Spleen (tissue), 13 donors: ENCODE measurements at places on chromosomes 6 and 20. TPM values are rescaled to one million over a fixed set of nuclear protein-coding genes. Genes with fewer than 3 reads are reported as not detected.

DNA sequence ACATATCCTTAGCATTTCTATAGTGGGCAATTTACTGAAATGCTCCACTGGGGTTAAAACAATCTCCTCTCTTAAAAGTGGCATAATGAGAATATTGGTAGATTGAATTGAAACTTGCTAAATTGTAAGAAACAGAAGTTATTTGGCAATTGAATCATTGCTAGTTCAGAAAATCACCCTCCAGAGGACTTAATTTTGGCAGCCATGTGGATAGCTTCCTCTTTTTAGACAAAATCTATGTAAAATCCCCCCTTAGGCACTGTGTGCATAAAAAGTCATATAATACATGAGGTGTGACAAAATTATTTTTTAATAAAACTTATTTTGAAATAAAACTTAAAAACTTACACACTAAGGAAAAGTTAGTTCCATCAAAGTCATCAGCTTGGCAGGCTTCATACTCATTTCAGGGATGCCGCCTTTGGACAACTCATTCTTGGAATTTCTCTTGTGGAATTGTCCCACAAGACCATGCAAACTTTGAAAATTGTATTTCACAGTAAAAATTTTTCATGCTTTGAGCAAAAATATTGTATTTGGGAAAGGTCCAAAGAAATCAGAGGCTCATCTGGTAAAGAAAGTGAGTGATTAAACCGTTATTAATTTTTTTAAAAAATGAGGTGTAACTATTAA lies 473.0 kb downstream of the BCKDHB start:
- no peak for DNase-seq

GRCh38 chr20:53586640-53587039 lies 7.0 kb downstream of the ZNF217 start:
- no peak for DNase-seq

DNA sequence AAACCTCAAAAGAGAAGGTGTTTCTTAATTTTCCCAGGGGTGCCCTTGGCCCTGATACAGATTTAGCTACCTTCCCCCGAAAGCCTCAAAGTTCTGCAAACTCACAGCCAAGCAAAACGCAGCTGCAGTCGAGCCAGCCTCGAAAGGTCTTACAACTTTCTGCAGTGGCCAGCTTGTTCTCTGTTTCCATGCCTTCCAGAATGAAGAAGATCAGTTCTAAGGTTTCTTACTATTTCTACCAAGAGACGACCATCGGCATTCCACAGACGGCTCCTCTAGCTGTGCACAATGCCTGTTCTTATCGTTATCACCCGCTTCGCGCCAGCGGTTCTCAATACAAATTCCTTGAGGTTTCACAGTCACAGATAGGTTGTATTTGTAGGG lies 28.5 kb upstream of the CCR6 start:
- no peak for DNase-seq

GRCh38 chr6:53758496-53758895 lies 36.3 kb upstream of the LRRC1 start:
- DNase-seq, result no peak

Gene TREM2
- not detected for total RNA-seq

DNA sequence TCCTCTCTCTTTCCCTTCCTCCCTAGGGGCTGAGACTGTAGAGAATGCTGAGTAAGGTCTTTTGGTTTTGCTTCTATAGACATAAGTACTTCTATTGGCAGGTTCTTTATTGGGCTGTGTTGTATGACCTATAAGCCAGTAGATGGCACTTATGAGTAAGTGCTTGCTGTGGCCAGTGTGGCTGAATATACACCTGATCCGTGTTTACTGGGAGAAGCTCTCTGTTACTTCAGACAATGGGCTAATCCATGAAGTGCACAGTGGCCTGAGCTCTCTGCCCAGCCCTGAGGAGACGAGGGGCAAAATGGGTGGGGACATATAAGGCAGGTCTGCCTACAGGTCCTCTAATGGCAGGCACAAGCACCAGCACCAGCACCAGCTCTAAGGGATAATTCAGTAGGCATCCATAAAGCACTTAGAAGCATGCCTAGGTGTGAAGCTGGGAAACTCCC lies 610.3 kb downstream of the RNF144B start:
- no peak for DNase-seq

Gene LINC00237
- total RNA-seq, result not detected

DNA sequence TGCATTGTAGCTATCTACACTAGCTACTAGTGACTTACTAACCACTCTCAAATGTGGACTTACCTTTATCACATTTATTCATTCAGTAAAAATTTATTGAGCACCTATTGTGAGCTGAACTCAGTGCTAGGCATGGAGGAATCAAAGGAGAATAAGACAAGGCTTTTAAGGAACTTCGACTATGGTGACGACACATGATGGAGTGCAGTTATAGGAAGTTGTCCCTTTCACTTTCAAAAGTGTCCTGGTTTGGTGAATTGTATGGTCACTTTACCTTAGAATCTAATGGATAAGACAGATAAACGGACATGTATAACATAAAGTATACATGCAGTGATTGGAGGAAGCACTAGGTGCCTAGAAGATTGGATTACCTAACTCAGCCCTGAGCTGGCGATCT lies 4.3 kb downstream of the AKAP7 start:
- no peak for DNase-seq

Gene BPIFB2
- total RNA-seq, result not detected

DNA sequence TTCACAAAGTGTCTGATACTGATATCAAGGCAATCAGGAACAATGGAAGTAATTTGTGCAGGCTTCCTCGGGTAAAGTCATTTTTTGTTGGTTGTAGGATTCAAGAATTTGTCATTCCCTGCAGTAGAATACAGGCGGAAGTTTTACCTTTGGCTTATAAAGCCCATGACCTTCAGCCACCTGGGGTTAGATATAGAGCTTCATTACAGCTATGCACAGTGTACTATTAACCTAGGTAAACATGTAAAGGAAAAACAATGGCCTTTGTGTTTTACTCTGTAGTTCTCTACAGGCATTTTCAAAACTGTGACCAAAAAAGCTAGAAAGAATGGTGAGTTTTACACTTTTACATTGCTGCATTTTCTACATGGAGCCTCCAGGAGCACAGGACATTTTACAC lies 114.9 kb downstream of the NRSN1 start:
- DNase-seq, result no peak

DNA sequence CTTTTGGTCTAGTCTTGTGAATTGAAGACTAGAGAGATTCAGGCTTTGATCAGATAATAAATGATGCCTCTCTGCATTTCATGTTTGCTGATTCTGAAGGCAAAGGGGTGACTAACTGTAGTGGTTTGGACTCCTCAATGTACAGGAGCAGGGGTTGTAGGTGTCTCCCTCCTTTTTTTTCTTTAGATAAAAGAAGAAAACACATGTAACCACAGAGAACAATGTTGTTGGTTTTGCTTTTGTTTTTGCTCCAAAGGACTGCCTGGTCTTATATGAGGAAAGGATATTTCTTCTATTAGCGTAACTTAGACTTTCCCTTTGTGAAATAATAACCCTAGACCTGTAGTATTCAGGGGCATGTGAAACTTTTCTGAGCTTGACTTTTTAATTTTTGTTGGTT lies 53.2 kb downstream of the RFPL4B start:
- no peak for DNase-seq

- DNase-seq, result no peak
Observed at GRCh38 chr6:20853828-20854227, 319.6 kb downstream of the CDKAL1 start.

GRCh38 chr20:11965602-11966001 lies 47.9 kb downstream of the BTBD3 start:
- no peak for DNase-seq

DNA sequence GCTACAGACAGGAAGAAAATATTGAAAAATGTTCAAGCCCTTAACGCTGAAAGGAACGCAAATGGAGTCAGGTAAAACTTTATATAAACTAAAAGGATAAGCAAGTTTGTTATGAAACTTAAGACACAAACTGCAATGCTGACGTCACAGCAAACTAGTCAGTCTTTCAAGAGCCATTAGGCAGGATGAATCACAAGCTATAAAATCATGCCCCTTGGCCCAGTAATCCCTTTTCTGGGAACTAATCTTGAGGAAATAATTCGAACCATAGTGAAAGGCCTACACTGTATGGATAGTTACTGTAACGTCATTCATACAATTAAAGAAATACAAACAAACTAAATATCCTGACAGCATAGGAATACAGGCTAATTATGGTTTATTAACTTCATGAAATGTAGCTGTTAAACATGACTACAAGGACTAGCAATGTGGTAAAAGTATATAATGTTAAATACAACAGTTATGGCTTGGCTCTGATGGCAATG lies 42.7 kb upstream of the HINT3 start:
- no peak for DNase-seq

Gene PXT1
- total RNA-seq, result not detected

DNA sequence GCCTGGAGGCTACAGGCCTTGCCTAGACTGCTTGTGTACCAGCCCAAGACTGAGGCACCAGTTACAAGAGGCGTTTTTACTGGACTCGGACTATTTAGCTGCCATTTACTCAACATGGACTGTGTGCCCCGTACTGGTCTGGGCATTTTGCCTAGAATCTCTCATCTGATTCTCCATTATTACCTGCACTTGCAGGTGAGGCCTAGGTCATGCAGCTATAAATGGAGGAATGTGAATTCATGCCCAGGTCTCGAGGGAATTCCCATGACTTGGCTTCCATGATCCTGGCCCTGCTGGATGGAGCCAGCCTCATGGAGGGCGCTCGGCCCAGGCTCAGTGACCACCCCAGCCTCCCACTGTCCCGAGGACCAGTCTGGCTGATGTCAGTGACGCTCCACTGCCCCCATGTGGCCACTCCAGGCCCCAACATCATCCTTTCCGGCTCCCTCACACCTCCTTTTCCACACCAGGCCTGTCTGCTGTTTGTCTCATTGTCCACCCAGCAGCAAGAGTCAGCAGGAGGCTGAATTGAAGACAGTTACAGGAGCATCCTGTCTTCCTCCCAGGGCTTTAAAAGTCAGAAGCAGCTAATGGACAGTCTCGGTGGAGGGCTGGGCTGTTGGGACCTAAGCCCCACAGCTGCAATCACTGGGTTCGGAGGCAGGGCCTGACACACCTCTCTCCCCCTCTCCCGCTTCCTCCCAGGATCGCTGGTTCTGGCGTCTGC lies 8.7 kb downstream of the MMP24OS start:
- no peak for DNase-seq

GRCh38 chr20:3046677-3047462 lies 1.0 kb downstream of the MRPS26 start:
- DNase-seq, result no peak

DNA sequence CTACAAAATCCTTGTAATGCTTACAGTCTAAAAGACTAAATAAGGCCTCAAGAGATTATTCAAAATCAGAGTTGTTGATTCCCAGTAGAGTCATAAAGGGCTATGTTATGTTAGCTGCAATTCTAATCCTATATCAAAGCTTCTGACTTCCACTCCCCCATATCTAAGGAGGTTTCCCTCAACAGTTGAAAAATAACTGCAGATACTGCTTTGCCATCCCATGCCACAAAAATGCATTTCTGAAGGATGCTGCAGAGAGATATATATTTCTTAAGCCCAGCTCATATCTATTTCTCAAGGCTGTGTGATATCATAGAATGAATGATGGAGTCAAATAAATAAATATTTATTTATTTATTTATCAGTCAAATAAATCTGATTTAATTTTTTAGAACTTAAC lies 332.3 kb downstream of the LAMA2 start:
- no peak for DNase-seq

DNA sequence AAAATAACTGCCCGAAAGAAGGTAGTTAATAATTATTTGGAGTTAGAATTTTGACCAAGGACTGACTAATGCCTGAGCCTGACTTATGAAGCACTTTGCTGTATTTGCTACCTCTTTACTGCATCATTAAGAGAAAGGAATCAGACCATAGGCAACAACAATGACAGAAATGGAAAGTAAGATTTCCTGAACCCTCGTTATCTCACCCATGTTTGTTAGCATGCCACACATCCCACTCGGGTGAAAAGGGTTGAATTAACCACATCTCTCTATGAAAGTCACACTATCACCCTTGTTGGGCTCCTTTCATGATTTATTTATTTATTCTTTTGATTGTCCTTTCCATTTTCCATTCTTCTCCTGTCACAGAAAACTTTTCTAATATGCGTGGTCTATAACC lies 59.6 kb downstream of the OLIG3 start:
- DNase-seq, result no peak

Gene LGSN
- 0.15 TPM for total RNA-seq

- DNase-seq, result no peak
Observed at GRCh38 chr20:15922556-15922955, 650.7 kb downstream of the KIF16B start.

- DNase-seq, result no peak
Observed at GRCh38 chr6:80647156-80647555, 540.7 kb downstream of the BCKDHB start.

Gene BRPF3
- total RNA-seq, result 30.8 TPM

Gene CD93
- 103 TPM for total RNA-seq

Gene TMEM244
- not detected for total RNA-seq

DNA sequence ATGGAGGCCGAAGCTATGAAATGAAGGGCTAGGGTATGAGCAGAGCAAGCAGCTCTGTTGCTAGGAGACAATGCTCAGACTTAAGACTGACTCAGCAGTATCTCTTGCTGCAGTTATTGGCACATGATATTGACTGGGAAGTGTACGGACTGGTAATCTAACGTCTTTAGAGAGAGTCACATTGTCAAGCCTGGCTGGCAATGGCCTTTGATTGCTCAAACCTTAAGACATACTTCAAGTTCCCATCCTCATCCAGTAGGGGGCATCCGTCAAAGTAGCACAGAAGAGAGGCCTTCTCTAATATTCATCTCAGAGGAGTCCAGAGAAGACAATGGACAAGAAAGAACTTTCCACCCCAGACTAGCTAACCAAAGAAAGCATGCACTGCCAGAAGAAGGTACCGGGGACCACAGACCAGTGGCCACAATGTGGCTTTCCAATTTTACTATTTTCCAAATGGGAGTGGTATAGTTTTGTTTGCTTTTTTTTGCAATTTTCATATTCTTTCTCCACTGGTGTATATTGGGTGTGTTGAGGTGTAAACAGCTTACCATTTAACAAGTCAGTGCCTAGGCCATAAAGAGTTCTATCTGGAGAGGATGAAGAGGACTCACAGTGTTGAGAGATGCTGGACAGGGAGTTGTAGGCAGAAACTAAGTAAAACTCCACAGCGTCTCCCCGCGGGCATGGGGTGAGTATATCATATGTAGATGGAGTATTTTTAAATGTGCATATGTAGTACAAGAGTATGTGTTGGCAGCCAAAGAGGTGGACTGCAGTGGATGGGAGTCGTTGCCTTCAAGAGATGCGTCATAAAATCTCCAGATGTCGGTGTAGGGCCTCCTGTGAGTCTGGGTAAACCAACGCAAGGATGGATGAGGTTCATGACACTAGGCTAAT lies 36.7 kb downstream of the LRFN2 start:
- no peak for DNase-seq

GRCh38 chr6:54335871-54336270 lies 27.6 kb downstream of the TINAG start:
- DNase-seq, result no peak

GRCh38 chr6:40852779-40853373 lies 186.1 kb downstream of the UNC5CL start:
- no peak for DNase-seq
